ENCODE measurements at places on chromosomes 2 and 18.
A peak's percentile ranks its signal among the peaks of the same experiment; 100 is the strongest.

DNA sequence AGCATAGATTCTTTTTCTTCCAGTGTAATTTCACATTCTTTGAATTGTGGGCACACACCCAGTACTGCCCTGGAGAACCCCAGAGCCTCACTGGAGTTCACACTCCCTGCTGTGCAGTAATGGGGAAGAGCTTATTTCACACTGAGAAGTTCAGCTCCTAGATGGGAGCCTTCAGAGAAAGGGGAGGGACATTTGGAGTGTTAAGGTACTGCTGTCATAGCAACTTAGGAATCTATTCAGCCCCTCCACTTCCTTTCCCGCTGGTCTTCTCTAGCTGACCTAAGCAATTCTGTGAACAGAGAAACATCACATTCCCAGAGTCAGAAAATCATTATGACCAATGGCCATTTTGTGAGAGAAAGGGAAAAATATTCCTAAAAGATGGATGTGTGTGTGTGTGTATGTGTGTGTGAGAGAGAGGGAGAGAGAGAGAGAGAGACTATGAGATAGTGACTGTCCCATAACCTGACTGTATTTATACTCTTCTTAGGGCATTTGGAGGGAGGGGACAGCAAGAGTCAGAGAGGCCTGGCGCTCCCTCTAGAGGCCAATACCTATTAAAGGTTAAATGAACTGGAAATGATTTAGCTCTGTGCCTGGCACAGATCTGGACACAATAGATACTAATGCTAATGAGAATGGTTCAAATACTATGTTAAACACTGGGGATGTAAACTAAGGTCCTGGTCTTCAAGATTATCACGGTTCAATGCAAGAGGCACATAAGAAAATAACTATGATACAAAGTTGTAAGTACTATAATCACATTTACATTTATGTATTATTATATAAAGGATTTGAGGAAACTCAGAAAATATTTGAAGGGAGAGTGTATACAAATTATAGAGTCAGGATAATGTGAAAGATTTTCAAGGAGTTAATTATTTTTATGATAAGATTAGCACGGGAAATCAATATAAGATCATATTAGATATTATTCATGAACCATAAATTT is 41.5 kb upstream of the RPE start:
- DNase-seq: no peak

GRCh38 chr2:181948227-181948626 is 37.4 kb upstream of the PPP1R1C start:
- DNase-seq: no peak

DNA sequence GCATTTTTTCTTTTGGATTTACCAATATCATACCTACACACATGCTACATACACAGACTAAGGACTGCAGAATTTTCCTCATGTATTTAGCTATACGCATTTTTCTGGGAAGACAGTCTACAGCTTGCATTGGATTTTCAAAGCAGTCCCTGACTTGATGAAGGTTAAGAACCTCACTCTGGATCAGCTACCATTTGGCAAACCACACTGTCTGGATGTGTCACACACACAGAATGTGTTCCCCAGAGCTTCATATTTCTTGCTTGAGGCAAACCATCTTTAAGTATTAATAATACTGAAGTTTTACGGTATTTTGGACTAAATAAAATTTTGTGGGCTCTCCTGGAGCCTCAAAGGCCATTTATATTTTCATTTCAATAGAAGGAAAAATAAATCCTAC is 102.3 kb downstream of the TCF4 start:
- no peak for DNase-seq

GRCh38 chr2:107809835-107810234 is 16.9 kb upstream of the RGPD4 start:
- no peak for DNase-seq

- no peak for DNase-seq
These were observed 27.0 kb upstream of the LPIN1 start for GRCh38 chr2:11719230-11719977.

- no peak for DNase-seq
These were observed 223.1 kb upstream of the PARD3B start for GRCh38 chr2:204321910-204322751.

DNA sequence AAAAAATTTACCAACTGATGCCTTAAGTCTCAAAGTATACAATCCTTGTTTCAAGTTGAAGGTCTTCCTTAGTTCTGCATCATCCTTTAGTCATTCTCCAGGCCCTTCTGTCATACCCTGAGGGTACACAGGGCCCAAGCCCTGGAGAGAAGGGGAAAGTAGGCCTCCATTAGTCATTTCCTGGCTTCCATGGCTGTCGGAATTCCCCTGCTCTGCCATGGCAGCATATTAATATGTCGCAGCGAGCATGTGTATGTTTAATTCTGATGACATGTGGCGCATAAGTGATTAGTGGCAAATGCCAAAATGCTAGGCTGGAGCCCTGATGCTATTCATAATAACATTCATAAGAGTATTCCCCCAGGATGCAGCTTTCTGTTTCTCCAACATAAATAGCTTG is 22.1 kb downstream of the GPR39 start:
- peak; percentile 92 for DNase-seq

- DNase-seq: no peak
These were observed 1231.2 kb upstream of the CELF4 start for GRCh38 chr18:38796762-38797161.

- peak; percentile 26 for DNase-seq
These were observed 344.0 kb downstream of the PIK3C3 start for GRCh38 chr18:42298759-42299675.

DNA sequence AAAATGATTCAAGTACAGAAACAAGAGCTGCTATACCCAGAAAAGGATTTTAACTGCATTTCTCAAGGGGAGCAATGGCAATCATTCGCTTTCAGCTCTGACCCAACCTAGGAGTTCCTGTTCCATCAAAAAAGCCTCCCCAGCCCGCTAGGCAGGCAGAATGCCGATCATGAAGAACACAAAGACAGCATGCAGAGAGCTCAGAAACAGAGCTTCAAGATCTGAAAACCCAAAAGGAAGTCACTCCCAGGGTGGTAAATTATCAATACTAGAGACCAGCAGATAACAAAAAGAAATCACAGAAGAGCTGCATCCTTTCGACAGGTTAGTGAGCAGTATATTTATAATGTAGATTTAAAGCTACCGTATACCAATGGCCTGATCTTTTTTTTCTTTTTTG is 84.8 kb upstream of the CRIM1 start:
- DNase-seq: no peak

GRCh38 chr2:165698444-165698884 is 95.6 kb downstream of the GALNT3 start:
- DNase-seq: peak; percentile 7

- no peak for DNase-seq
These were observed 16.6 kb upstream of the KCMF1 start for GRCh38 chr2:84954329-84954728.

- DNase-seq: no peak
These were observed 214.0 kb downstream of the MYO1B start for GRCh38 chr2:191459158-191459557.

DNA sequence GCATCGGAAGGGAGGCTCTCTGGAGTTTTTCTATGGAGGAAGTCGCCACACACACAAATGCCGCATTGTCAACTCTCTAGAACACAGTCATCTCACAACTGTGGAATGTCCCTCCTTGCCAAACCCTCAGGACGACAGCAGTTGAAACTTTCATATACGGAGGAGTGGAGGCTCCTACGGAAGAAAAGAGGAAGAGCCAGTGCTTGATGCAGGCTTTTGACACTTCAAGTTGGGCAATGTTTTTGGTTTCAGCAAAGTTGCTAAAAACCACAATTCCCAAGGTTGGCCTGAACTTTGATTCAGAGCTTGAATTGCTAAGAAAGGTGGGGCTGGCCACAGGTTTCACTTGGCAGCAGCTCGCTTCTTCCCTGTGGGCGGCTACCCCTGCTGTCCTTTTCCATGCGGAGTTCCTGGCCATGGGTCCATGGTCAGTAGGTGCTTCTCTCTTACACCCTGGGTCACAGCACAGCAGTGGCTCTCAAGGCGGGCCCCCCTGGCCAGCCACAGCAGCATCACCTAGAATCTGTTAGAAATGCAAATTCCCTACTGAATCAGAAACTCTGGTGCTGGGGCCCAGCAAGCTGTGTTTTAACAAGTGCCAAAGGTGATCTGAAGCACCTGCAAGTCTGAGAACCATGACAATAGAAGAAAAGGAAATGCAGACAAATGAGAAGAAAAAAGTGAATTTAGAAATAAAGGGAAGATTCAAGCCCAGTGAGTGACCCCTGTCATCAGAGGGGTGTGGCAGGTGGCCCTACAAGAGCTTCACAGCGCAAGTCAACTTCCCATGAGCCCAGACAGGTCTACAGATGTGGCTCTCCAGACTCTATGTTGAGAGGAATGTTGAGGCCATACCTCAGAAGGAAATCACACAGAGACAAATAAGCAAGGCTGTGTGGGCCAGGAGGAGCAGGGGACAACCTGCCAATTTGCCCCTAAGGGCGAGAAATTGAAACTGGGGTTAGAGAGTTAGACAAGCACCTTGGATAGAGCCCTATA is 856.4 kb downstream of the RNF144A start:
- DNase-seq: no peak
